ENCODE measurements at places on chromosomes 16 and 17.

GRCh38 chr17:65022751-65023700, 33.5 kb downstream of the GNA13 start:
- peak; percentile 69 for DNase-seq

- DNase-seq, result no peak
These were observed 19.5 kb downstream of the USP7 start for GRCh38 chr16:8943966-8944759.

GRCh38 chr16:28826141-28826540, 3.3 kb downstream of the ATXN2L start:
- DNase-seq, result peak; percentile 15

DNA sequence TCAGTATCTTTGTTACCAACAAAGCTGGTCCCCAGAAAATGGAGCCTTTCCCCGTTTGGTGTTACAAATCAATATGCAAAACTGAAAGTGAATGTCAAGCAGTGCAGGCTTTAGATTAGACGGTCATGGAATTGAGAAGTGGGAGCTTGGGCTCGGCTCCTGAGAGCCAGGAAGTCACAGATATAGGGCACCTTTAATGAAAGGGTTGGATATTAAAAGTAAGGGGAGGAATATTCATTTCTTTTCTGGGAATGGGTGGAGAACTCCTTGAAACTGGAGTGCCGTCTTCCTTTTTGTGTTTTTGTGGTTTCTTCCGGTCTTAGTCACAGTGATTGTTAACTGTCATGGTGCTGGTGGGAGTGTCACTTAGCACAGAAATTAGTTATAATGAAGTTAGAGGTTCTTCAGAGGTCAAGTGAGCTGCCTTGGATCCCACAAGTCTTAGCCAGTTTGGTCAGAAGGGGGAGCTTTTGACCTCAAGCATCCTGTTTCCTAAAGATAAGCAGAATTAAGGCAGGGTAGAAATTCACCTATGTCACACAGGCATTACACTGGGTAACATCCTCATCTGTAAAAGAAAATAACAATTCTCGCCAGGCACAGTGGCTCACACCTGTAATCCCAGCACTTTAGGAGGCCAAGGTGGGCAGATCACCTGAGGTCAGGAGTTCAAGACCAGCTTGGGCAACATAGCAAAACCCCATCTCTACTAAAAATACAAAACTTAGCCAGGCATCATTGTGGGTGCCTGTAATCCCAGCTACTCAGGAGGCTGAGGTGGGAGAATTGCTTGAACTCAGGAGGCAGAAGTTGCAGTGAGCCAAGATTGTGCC, 9.6 kb upstream of the EIF1 start:
- peak; percentile 30 for DNase-seq

DNA sequence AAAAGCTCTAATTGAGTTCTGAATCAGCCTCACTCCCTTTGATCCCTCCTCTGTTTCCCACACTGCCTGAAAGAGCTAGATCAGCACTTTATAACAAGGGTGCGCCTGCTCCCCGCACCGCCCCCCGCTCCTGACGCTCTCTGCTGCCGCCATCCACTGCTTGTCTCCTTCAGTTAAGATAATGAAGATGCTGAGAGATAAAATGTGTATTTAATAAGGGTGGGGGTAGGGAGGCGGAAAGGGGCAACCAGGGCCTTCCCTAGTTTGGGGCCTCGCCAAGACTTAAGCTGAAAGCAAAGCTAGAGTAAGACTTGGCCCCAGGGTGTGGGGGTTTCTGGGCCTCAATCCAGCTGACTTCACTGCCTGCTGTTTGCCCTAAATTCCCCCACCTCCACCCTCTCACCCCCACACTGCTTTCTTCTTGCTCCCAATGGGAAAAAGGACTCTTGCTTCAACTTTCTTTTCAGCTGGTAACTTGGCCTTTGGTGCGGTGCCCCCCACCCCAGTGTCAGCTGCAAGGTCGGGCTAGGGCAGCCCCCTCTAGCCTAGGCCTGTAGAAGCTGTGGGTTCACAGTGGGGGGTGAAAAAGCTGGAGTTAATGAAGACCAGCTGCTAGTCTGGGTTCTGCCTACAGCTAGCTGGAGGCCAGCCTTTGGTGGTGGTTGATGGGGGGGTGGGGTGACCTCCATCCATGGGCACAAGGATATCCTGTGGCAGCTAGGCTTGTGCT, 1.8 kb upstream of the RARA start:
- peak; percentile 91 for DNase-seq

- DNase-seq, result no peak
These were observed 1.5 kb downstream of the ZNF768 start for GRCh38 chr16:30524575-30525568.
